ENCODE measurements at places on chromosomes 1 and 21. TPM values are rescaled to one million over a fixed set of nuclear protein-coding genes. Genes with fewer than 3 reads are reported as not detected.

ZNF697 gene
- not detected for polyA plus RNA-seq

NUP210L gene
- polyA plus RNA-seq: 0.13 TPM

FMO5 gene
- polyA plus RNA-seq: 2.8 TPM

DNA sequence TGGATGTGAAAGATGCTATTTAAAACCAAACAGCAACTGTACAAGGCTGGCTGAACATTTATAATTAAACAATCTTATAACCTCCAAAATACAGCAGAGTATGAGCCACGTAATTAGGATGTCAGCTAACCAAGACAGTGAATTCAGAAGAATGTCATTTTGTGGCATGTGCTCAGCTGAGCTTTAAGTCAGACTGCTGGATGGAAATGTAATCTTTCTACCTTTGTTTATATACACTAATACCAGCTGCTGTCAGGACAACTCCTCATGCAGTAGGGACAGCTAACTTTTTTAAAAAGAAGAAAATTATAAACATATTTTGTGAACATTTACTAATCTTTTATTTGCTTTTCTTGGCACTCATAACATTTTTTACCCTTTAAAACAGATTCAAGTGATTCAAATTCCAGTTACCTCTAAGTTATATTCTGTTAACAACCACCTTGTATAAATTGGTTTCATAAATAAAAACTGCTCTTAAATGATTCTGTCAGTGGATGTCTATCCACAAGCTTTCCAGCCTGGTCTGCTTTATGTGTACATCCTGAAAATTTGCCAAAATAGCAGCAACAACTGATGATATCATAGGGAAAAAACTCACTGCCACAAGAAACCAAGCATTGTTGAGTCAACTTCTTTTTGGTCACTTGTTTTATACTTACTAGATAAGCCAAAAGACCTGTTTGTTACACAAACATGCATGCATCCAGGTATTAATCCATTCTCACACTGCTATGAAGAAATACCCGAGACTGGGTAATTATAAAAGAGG lies 36.1 kb downstream of the DPH5 start:
- H3K36me3 ChIP-seq: peaks cover 30% of the 10 kb centered on the region
- peaks cover 9% of the 10 kb centered on the region for H3K4me1 ChIP-seq
- DNase-seq: no peak
- no peak overlapping the region for H3K4me3 ChIP-seq
- no peaks in the 10 kb centered on the region for H3K27me3 ChIP-seq

GRCh38 chr1:160432371-160432786 lies 32.0 kb downstream of the VANGL2 start:
- H3K27ac ChIP-seq: peak overlapping the region; percentile 98
- peaks cover 3% of the 10 kb centered on the region for H3K27me3 ChIP-seq
- no peaks in the 10 kb centered on the region for H3K36me3 ChIP-seq

Measured in immature natural killer cell (primary cell).